Myocyte (in vitro differentiated cells): ENCODE measurements at places on chromosomes 1 and 21. TPM values are rescaled to one million over a fixed set of nuclear protein-coding genes. Genes with fewer than 3 reads are reported as not detected.
A peak's percentile ranks its signal among the peaks of the same experiment; 100 is the strongest.

DNA sequence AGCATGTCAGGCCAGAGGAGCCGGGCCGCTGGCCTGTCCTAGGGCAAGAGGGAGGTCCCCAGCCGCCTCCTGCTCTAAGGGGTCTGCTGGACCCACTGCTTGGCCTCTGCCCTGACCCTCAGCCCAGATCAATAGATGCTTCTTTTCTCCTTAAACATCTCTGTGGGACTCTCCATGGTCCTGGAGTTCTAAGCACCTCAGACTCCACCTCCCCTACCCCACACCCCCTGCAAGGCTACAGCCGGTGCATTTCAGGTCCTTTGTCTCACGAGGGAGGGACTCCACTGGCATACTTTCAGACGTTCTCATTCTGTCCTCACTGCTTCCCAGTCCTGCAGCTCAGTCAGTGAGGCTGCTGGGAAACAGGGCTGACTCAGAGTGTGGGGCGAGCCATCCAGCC, 11.0 kb downstream of the CNTN2 start:
- DNase-seq, result no peak

- DNase-seq, result peak; percentile 23
These were observed 26.7 kb upstream of the MYOCOS start for GRCh38 chr1:171595324-171595723.

GRCh38 chr1:10063878-10064277, 31.1 kb downstream of the UBE4B start:
- DNase-seq, result no peak

DNA sequence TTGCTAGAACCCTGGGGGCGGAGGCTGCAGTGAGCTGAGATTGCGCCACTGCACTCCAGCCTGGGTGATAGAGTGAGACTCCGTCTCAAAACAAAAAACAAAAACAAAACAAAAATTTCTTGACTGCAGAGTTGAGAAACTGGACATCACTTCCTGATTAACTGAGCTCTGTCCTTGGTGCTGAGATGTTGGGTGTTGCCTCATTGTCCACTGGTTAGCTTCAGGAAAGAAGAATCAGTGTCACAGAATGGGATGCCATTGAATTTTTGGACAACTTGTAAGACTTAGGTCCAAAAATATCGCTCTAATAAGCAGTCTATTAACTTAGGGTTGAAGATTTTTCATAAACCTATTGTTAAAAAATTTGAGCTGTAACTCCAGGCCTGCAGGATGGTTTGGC, 23.8 kb upstream of the KCNA10 start:
- peak; percentile 73 for DNase-seq

DNA sequence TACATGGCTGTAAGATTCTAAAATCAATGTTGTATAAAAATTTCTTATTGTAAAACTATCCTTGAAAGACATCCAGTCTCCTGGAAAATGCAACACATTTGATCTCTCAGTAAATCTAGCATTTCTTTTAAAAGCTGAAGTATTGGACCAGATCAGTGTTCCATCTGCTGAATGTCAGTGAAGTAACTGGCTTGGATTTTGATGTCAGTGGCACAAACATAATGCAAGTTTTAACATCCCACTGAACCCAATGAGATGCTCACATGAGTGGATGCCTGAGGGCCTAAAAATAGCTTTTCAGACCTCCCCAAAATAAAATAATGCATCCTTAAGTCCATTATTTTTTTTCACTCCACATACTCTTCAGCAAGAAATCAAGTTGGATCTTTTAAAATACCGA, 1432.2 kb downstream of the MRPL39 start:
- DNase-seq, result no peak

Gene LCE3E
- not detected in 2 replicates for total RNA-seq
